ENCODE measurements at places on chromosomes 11 and 22.

DNA sequence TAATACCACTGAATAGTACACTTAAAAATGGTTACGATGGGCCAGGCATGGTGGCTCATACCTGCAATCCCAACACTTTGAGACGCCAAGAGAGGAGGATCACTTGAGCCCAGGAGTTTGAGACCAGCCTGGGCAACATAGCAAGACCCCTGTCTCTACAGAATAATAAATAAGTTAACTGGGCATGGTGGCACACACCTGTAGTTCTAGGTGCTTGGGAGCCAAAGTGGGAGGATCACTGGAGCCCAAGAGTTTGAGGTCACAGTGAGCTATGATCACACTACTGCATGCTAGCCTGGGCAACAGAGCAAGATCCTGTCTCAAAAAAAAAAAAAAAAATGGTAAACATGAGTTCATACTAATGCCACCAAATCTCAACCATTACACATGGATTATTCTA lies 61.3 kb downstream of the CD6 start:
- no peak for DNase-seq

GRCh38 chr22:22245935-22246525 lies 1.4 kb downstream of the VPREB1 start:
- no peak for DNase-seq

DNA sequence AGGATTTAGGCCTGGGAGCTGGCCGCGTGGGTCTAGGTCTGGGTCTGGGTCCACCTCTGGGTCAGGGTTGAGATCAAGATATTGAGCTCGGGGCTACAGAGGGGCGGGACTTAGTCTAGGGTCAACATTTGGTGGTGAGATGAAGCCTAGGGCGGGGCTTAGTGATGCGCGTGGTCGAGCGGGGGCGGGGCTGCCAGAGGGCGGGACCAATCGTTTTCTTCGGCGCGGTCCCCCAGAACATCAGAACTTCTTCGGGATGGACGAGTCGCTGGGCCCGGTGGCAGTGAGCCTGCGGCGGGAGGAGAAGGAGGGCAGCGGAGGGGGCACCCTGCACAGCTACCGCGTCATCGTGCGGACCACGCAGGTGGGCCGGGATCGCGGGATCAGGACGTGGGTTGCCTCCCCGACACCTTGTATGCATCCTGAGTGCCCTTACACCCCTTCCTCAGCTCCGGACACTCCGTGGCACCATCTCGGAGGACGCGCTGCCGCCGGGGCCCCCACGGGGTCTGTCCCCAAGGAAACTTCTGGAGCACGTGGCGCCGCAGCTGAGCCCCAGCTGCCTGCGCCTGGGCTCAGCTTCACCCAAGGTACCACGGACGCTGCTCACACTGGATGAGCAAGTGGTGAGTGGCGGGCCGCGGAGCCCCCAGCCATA lies 4.2 kb downstream of the SIPA1 start:
- no peak for DNase-seq

- DNase-seq = no peak
Observed at GRCh38 chr11:65442842-65443331, 20.3 kb downstream of the NEAT1 start.

DNA sequence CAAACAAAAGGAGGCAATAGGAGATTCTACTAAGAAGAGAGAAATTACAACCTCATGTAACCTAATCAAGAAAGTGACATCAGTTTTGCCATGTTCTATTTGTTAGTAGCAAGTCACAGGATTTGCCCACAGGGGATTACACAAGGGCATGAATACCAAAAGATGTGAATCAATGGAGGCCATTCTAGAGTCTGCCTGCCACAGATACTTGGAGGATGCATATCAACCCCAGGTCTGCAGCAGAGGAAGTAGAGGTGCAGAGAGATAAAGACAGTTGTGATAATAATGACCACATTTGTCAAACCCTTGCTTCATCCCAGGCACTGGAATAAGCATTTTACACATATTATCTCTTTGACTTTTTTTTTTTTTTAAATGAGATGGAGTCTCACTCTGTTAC lies 2.4 kb upstream of the ASCC2 start:
- no peak for DNase-seq

Data from right hindlimb (tissue), 1 donor.